Cerebellar nuclear complex (tissue), 1 donor: ENCODE measurements at places on chromosomes 5 and 9.

DNA sequence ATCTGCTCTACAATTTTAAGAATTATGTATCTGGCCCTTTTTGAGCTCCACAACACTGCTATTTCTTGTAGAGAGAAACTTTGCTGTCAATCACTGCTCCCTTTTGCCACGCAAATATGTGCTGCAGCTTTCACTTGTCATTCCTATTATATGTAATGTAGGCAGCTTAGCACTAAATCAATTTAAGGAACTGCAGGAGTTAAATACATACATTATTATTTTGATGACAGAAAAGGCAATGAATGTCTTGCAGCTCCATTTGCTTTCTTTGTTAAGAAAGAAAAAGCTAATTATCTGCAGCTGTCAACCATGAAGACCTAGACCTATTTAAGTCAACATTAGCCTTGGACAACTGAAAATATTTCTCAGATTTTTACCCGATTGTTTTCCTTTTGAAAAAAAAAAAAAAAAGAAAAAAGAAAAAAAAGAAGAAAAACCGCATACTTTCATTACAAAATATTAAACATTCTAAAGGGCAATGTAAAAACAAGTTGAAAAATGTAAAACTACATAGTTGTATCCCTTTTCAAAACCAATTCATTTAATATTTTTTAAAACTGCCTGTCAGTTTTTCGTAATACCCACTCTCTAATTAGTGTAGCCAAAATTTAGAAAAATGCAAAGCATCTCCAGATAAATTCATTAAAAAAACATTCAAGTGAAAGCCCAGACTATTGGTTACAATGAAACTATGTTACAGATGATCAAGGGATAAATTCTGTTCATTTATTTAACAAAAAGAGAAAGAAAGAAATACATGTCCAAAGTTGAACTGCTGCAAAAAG is 57.2 kb downstream of the RFX3 start:
- no peak for DNase-seq

DNA sequence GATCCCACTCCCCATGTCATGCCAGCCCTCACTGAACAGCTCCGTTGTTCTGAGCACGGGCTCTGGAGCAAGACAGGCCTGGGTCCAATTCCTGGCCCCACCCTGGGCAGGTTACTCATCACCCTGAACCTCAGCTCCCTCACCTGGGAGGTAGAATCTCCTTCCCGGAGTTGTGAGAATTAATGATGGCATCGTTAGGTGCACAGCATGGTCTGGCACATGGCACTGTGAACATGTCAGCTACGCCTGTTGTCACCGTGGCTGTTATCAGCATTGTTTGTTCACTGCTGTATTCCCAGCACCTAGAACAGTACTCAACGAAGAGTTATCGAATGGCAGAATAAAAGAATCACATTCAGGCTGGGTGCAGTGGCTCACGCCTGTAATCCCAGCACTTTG is 43.0 kb downstream of the LRSAM1 start:
- no peak for DNase-seq

GRCh38 chr5:158967541-158967940 is 132.2 kb downstream of the EBF1 start:
- DNase-seq, result no peak

GRCh38 chr9:73074176-73074708 is 77.4 kb upstream of the ANXA1 start:
- DNase-seq, result no peak

DNA sequence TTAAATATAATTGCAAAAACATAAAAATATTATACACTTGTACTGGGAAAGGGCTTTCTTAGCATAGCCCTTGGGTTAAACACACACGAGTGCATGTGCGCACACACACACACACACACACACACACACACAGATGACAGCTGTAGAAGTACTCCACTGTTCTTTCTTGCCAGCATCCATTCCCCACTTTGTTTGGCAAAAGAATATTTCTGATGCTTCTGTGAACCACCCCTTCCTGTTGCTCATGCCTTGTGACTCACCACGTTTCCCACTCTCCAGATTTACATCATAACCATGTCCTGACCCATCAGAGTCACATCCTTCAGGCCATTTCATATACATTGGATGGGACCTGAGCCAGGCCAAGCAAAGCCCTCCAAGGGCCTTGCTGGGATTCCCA is 280.1 kb downstream of the DNAH5 start:
- DNase-seq, result no peak

- peak; percentile 52 for DNase-seq
These were observed 63.7 kb downstream of the CXXC5 start for GRCh38 chr5:139711906-139712224.

- DNase-seq, result no peak
These were observed 207.5 kb downstream of the NXNL2 start for GRCh38 chr9:88742483-88742882.

- no peak for DNase-seq
These were observed 314.6 kb upstream of the KIF2A start for GRCh38 chr5:61991430-61991829.

DNA sequence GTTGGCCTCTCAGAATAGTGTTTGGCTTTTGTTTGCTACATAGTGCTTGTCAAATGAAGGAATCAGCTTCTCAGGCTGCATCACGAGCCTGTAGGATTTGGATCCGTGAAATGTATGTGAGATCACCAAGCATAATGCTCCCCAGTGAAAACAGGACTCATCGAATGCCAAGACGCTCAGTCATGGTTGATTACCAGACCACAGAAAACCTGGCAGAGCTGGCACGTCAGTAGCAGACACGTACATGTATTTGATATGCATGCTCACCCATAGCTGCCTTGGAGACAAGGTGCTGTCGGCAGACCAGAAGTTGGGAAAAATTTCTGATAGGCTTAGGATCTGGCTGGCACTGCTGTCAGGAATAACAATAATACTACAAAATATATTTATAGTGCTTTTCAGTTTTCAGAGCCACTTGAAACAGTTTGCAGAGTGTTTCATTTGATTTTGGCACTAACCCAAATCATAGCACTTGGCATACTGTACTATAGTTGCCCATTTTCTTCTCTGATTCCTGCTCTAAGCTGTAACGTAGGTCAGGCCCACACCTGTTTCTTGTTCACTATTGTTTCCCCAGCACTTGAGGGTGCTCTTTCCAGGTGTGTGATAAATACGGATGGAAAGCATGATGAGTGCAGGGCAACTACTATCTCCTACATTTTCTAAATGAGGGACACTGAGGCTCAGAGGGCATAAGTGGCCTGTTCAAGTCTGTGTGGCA is 226.1 kb downstream of the NR3C1 start:
- DNase-seq, result no peak

DNA sequence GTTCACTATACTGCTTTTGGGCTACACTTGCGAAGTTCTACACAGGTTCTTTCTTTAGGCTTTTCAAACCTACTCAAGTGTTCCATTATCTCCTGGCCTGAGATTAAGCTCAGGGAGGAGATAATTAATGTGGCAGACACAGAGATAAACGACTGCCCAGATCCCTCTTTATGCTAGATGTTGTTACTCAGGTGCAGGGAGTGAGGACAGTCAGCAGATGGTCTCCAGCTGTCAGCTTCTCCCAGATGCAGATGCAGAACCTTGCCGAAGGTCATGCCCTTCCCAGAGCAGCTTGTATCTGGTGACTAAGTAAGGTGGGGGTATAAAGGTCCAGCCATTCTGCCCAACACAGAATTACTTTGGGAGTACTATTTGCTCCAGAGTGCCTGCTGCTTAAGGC is 166.2 kb downstream of the ZNF462 start:
- DNase-seq, result no peak

DNA sequence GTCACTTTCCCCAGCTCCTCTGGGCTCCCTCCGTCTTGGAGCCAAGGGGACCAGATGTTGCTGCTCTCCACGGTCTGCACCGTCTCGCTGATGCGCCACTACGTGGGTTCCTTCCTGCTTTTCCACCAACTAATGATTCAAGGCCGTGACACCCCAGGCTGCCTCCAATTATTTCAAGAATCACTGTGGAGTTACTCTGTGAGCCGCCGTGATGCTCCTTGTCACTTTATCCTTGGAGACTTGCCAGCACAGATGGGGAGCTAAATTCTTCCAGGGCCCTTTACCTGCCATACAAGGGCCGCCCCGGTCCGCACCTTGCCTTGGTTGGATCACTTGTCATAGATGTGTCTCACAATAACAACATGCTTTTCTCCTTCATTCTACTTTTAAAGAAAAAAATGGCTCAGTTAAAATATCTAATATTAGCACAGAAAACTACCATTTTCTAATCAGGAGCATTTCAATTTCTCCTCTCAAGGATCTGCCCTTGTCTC is 202.0 kb downstream of the FSTL4 start:
- no peak for DNase-seq

DNA sequence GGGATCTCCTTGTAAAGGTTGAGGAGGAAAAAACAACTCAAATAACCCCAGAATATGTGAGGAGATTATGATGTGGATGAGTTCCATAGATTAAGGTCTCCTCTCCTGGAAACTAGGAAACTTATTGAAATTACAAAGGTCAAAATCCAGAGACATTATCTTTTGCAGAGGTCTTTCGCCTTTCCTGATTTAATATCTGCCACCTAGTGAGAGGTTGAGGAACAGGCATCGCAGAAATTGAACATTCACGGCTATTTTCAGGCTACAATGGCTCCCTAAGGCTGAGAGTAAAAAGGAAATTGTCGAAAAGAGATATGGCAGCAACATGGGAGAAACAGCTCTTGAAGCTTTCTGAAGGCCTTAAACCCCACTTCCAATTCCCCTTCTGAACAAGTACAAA is 127.5 kb upstream of the PLCXD3 start:
- DNase-seq, result no peak

GRCh38 chr9:114384836-114385396 is 2.9 kb downstream of the AKNA start:
- no peak for DNase-seq

GRCh38 chr9:227860-228259 is 13.2 kb downstream of the DOCK8 start:
- DNase-seq, result no peak

DNA sequence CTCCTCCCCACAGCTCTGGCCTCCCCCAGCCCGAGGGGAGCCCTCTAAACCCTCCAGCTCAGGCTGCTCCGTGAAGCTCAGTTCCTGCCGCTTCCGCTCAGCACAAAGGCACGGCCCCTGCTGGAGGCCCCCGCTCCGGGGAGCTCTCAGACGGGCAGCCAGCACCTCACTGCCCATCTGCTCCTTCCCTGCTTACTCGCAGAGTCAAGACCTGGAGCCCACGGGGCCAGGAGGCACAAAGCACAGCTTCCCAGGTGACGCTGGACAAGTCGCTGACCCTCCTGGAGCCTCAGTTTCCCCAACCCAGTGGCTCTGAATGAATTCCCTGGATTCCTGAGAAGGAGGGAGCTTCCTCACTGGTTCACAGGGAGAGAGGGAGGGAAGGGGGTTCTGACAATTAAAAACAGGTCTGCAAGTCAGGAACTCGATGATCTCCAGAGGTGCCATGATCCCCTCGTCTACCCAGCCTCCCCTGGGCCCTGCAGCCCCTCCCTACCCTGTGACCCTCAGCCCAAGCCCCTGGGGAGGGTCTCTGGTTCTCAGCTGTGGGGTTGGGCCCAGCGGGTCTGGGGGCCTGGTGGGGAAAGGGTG is 36.2 kb downstream of the VAV2 start:
- DNase-seq, result no peak

DNA sequence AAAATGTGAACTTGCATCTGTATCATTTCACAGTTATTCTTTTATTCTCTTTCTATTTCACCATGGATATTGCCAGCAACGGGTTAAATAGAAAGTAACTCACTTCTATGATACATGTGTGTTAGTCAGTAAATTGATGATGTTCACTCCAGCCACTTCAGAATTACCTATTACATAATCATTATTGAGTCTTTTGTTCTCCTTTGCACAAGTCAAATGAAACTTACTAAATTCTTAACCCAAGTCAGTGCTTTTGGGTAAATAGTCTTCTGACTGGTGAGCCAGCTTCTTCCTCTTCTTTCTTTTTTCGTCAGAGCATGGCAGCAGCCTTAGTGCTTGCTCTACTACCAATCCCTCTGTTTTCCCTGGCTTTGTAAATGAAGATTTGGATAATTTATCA is 344.3 kb downstream of the RAB3C start:
- no peak for DNase-seq

DNA sequence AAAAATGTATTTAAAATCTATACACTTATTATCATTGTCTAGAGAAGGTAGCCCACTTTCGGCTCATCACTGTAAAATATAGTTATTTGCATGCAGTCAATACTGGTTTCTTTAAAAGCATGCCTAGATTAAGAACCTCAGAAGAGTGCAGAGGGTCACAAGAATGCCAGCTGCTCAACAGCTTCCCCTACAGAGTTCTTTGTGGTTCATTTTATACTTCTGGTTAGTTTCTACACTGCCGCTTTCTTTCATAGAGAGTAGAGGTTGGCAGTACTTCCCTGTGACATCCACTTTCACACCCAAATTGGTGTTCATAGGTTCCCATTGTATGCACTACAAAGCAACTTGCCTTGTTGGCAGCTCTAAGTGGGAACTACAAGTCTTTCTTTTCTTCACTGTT is 137.3 kb downstream of the KIAA0825 start:
- DNase-seq, result no peak

- DNase-seq, result no peak
These were observed 18.8 kb downstream of the UBE2R2 start for GRCh38 chr9:33835625-33836260.

GRCh38 chr5:157160001-157160400 is 6.1 kb downstream of the GARIN3 start:
- no peak for DNase-seq

DNA sequence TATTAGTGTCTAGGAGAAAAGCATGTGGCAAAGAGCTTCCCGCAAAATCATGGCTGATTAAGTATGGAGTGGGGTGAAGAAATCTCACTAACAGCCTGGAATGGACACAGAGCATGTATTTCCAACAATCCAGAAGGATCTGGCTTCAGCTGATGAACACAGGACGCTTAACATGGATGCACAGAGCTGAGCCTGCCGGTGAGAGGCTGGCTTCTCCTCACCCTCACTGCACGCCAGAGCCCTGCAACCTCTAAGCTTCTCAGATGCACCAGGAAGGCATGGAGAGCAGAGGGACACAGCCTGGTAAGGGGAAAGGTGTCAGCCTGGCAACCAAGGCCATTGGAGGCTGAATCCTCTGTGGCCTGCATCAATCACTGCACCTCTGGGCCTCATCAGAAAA is 298.5 kb downstream of the TRIM32 start:
- no peak for DNase-seq
